Midbrain (tissue), 1 donor: ENCODE measurements at places on chromosomes 2 and 18.

GRCh38 chr2:163708265-163708664 lies 27.5 kb downstream of the FIGN start:
- no peak for DNase-seq

DNA sequence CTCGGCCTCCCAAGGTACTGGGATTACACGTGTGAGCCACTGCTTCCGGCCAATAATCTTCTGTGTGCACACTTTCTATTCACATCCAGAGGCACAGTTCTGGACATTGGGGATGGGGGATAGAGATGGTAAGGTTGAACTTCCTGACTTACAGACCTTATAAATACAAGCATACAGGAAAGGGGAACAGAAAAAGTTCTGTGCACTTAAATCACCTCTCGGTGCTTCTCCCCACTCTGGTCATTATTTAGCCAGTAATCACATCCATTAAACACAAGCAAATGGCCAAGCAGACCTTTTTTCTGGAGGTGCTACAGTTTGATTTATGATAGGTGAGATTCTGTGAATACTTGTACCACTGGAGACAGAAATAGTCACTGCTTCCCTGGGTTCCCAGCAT lies 110.6 kb downstream of the CRIM1 start:
- no peak for DNase-seq

DNA sequence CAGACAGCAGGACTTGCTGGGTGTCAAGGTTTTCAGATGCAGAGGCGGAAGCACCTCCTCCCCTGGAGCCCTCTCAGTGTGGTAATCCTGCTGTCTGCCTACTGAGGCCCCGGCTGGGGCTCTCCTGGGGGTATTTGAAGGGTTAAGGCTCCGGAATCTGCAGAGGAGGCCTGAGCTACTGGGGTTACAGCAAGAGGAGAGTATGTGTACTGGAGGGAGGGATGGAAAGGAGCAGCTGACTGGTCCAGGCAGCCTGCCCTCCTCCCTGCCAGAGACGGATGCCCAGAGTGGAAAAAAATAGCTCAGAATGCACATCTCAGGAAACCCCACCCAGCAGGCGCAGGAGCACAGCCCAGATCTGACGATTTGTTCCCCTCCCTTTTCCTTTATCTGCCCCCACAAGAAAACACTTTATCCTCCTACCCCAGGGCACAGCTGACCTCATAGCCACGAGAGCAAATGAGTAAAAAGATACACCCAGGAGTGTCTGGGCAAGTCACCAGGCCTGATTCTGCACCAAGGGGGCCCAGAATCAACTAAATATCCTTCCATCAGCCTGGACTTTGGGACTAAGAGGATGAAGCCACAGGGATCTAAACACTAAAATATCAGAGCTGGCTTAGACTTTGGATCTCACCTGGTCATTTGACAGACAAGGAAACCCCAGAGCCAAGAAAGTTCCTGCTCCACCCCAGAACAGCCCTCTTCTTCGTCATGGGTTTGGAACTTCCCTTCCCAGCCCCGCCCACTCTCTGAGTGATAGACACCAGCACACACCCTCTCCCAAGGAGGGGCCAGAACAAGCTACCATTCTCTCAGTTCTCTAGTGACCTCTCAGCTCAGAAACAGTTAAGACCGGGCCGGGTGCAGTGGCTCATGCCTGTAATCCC lies 5.5 kb downstream of the TMBIM1 start:
- DNase-seq = peak; percentile 87

- no peak for DNase-seq
Observed at GRCh38 chr2:160941290-160941846, 218.9 kb upstream of the TANK start.

DNA sequence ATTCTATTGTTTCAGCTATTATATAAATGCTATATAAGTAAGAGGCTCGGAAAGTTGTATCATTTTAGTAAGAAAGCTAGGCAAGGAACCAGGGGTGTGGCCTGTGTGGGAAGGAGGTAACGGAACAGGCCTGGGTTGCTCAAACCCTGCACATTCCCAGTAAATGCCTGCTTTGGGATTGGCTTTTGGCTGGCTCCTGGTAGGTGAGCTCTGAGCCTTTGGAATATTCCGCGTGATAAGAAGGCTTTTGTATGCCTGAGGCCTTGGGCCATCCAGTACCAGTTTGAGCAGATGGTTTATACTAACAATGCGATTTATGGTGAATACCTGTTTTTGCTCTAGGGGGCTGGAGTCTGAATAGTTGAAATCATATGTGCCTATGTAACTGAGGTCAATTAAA lies 42.6 kb upstream of the CDH20 start:
- DNase-seq = no peak

DNA sequence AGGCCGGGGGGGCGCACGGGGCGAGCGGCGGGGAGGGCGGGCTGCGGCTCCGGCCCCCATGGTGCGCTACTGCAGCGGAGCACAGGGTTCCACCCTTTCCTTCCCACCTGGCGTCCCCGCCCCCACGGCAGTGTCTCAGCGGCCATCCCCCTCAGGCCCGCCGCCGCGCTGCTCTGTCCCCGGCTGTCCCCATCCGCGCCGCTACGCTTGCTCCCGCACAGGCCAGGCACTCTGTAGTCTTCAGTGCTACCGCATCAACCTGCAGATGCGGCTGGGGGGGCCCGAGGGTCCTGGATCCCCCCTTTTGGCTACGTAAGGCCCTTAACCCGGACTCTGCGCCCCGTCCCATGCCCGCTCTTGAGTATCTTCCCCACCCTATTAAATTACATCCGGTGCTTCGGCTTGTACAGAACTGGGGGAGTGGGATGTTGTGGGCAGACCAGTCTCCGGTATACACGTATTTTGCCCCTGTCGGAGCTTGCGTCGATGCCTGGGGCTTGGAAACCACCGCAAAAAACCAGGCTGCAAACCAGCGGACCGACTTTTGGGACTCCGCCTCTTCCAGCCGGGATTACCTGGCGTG lies 598 bp upstream of the WBP1 start:
- peak; percentile 51 for DNase-seq

- no peak for DNase-seq
Observed at GRCh38 chr18:58496231-58496630, 132.7 kb downstream of the ALPK2 start.

- no peak for DNase-seq
Observed at GRCh38 chr18:67135981-67136380, 380.5 kb downstream of the DSEL start.

DNA sequence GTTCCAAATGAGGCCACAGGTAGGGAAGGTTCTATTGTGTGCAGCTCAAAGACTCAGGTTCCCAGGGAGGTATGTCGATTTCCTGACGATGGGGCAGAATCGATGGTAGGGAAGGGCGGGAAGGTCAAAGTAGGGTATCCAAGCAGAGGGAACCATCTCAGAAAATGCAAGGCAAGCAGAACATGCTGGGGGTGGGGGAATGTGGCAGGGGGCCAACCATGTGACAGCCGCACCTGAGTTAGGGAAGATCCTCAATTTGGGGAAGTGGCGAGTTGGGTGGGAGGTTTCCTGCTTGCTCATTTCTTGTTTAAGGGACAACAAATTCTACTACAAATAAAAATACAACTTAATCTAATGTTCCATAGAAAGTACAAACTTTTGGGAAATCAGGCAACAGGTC lies 21.7 kb upstream of the GRP start:
- no peak for DNase-seq

DNA sequence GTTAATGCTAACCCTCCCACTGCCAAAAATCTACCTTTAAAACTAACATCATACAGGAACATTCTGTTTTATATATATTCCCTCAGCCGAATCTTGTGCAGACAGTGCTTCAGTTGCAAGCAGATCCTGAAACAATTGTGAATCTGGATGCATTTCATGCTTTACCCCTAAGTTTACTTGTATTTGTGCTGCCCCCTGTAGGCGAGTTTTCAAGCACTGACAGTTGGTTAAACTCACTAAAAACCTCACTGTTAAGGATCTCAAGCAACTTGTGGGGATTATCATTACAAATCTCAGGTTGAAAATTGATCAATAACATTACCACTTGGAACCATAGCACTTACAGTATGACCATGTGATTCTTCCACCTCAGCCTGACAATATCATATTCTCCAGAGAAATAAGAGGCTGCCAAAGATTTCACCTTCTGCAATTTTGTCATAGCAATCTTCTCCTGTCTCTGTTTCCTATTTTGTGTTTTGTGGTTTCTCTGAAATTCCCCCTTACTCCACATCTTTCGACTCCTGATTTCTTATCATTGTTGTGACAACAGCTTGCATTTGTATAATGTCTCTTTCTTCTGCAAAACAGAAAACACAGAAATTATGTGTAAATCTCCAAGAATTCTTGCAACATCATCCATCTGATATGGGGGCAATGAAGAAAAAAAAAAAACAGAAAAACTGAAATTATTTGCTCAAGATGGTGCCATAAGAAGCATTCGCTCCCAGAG lies 354.6 kb upstream of the SETBP1 start:
- DNase-seq = peak; percentile 22

DNA sequence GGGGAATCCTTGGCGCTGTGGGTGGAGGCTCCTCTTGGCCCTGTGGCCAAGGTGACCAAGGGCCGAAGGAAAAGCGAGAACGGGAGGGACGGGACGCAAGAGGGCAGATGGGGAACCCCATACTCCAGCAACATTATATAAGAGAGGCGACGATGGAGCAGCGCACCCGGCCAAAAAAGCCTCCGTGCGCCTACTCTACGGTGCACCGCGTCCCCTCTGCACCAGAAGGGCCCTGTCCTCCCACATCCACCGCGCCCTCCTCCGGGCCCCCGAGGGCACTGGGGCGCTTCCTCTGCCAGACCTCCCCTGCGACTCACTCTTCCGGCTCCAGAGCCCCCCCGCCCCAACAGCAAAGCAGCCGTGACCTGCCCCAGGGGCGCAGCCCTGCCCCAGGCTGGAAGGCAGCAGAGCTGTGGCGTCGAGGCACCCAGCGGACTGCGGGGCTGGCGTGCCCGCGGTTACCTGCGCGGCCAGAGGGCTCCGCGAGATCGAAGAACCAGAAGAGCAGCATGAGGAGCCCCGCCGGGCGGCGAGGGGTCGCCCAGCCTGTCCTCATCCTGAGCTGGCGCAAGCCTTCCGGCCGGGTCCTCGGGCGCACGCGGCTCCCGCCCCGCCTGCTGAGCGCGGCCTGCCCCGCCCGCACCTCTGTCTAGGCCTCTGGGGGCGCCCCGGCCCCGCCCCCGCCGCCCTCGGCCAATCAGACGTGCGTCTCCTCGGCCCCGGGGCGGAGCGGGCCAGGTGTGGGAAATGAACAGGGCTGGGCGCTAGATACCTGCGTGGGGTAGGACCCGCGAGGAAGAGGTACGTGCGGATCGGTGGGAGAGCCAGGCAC lies 106.3 kb upstream of the CD302 start:
- no peak for DNase-seq

DNA sequence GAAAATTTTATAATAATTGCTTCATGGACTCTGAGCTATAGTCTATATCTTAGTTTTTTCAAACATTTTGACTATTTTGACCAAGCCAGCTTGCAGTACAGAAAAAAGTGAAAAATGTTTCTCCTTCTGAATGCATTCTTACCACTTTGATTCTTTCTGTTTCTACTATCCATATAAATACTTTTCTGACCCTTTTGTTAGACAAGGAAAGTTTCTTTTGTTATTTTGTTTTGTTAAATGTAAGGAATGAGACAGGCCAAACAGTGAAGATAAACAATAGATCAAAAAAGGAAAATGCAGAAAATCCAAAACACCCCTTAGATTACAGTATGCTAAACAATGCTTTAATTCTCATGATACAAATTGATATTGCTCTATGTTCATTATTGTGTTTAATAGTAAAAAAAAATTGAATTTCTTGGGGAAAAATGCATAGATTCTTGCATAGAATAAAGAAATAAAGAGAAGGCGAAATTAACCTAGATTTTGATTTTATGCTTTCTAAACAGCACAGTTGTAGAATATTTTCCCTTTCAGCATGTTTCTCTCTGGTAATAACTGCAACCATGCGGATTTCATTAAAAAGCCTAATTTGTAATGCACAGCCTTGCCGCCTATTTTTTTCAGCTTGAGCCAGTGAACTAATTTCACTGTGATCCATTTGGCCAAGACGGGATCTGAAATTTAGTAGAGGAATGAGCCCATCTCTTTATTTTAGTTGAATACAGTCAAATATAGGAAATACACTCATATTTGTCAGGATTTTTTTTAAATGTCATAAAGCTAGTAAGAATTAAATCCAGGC lies 976 bp downstream of the TNFAIP6 start:
- no peak for DNase-seq

DNA sequence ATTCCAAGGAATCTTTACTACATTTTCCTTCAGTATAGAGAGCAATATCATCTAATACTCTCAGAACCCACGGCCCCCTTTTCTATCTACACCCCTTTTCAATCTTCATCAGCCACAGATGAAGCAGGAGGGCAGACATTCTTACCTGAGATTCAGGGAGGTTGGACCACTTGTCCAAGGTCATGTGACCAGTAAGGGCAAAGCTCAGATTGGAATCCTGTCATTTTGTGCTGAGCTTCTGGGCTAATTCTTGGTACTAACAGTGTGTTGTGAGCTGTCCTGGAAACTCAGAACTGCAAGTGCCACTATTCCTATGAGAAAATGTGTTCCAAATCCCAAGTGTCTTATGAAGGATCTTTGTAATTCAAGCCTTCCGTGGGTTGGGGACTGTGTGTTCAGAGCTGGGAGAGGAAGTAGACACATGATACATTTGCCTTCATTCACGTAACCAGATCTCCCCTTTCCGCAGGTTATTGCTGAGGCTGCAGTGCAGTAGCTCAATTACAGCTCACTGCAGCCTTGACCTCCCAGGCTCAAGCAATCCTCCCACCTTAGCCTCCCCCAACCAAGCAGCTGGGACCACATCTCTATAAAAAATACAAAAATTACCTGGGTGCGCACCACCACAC lies 3.3 kb downstream of the CHRNA1 start:
- DNase-seq = no peak

DNA sequence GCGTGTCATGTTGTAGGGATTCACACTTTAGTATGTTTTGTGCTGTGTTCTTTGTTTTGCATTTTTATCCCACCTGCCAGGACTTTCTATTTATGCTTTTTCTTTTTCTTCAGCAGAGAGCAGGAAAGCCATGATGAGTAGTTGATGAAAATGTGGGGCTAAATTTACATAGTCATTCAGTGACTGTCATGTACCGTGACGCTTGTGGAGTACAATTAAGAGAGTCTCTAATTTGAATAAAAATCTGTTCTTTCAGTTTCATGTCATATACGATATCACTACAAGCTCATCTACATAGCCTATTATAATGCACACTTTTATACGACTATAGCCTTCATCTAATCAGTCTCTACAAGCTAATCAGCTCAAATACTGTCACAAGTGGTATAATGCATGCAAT lies 112.7 kb upstream of the SPATS2L start:
- no peak for DNase-seq

DNA sequence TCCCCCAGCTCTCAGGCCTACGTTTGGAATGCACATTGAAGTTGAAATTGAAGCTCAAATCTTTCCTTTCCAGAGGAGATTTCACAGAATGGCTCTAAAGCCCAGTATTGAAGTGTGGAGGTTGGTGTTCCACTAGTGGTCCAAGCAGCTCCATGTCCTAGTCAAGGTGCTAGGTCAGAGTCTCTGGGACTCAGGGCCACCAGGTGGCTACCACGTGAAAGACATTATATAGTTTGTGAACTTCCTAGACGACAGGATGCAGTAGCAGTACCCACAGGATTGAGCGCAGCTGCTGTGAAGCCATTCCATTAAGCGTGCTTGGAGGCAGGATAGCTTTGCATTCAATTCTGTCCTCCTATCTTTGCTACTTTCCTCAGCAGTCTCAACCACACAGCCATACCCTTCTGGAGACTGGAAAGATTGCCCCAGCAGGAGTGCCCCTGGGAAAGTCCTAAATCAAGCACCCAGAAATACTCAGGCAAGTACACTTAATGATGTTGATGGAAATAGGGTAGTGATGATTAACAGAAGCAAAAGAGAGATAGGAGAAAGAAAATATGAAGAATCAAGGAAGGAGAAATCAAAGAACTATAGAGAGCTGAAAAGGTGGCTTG lies 4.7 kb upstream of the TGFA start:
- no peak for DNase-seq

- no peak for DNase-seq
Observed at GRCh38 chr2:40737180-40737579, 285.3 kb upstream of the SLC8A1 start.
